ENCODE measurements at places on chromosomes 16 and 17.
A peak's percentile ranks its signal among the peaks of the same experiment; 100 is the strongest.

- DNase-seq, result peak; percentile 77
These were observed 107.6 kb downstream of the SPECC1 start for GRCh38 chr17:20116683-20117309.

DNA sequence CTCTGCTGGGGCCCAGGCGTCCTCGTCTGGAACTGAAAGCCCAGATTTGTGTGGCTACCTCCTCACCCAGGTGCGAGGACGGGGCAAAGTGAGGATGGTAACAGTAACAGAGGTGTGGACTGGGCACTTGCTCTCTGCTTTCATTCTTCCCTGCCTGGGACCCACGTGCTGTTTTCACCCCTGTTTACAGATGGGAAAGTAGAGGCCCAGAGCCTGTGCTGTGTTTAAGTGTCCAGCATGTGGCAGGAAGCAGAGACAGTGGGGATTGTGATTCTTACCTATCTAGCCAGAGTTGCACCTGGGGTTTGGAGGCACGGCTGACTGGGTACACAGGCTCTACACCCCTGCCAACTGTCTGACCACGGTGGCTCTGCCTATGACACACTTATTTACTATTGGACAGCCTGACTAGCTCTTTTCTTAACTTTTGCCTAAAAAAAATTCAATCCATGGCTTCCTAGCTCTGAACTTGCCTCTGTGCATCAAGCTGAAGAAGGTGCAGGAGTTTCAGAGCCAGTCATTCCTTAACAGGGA is 155.4 kb downstream of the CLEC16A start:
- no peak for DNase-seq

DNA sequence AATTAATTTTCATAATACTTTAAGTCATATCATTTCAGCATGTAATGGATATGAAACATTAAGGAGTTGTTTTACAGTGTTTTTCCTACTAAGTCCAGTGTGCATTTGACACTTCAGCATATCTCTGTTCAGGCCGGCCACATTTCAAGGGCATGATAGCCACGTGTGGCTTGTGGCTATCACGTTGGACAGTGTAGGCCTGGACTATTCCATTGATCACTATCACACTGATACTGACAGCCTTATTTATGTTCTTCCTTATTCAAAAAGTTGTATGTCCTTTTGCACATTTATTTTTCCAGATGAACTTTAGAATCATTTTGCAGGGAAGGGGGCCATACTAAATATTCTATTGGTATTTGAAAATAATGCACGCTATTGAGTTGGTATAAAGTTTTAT is 39.0 kb downstream of the AKAP1 start:
- no peak for DNase-seq

- DNase-seq, result no peak
These were observed 68.8 kb downstream of the ABR start for GRCh38 chr17:1110862-1111598.

- DNase-seq, result no peak
These were observed 56.3 kb downstream of the COX10 start for GRCh38 chr17:14125518-14126137.

All from globus pallidus (tissue), 1 donor.